ENCODE measurements at places on chromosomes 2 and 18.

GRCh38 chr2:217379807-217380206, 519.9 kb upstream of the TNP1 start:
- no peak for DNase-seq

- no peak for DNase-seq
These were observed 91.3 kb downstream of the MEIS1 start for GRCh38 chr2:66526180-66526579.

DNA sequence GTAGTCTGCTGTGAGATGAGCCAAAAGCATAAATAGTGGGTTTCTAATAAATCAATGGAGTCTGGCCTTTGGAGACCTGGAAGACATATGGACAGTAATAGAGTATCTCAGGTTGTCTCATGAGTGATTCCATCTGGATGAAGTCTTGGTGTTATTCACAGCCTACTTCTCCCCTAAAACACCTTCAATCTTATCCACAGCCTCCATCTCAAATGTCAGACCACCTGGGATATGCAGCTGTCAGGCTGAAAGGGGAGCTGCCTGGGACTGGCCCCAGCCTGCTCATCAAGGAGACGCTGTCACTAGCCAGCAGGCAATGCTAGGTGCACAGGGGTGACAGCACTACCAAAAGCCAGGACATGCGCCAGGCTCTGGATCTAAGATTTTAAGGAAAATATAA, 684.0 kb upstream of the ZEB2 start:
- DNase-seq, result no peak

GRCh38 chr2:176084611-176085119, 903 bp upstream of the EVX2 start:
- no peak for DNase-seq

DNA sequence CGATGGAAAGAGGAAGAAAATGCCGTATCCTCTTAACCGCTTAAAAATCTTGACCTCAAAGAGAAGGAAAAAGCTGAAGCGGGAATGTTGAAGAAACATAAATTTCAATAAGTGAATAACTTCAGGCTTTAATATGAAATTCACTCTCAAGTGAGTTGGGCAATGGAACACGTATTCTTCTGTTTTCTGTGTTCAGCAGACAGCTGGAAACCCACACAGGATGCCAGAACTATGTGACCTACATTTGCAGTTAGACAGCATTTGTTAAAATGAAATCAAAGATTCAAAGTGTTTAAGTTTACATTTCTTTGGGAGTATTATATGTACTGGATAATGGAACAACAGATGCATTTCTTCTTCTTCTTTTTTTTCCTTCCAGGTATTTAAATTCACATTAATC, 80.5 kb upstream of the SPATS2L start:
- no peak for DNase-seq

DNA sequence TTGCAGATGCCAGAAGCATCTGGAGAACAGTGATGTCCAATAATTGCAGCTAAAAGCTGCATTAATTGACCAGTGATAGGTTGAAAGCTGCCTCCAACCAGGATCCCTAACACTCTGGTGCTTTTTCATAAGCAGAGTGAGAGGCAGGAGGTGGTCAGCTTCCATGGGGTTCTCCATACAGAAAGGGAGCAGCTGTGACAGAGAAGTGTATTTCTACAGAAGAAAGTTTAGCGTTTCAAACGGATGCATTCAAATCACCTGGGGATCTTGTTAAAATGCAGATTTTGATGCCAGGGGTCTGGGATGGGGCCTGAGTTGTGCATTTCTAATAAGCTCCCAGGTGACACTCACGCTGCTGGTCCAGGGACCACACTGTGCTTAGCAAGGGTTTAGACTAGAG, 216.5 kb upstream of the NRP2 start:
- no peak for DNase-seq

DNA sequence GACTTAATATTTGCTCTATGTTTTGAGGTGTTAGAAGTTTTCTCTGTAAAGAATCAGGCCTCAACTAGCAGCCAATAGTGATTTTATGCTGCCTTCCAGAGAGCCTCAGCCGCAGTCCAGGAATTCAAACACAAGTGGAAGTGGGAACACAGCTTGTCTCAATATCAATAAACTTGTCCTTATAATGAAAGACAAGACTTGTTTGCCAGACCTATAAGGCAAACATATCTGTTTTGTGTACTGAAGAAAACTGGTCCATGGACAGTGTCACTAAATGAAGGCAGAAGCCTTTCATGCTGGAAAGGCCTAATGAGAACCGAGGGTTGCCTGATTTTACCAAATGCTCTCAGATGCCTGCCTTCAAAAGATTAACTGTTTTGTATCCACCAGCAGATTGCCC, 182.2 kb downstream of the EPHA4 start:
- DNase-seq, result no peak

All from central memory CD4-positive, alpha-beta T cell (primary cell).